ENCODE measurements at places on chromosomes 13 and 19.

GRCh38 chr19:39297931-39298634 is 1.9 kb downstream of the IFNL1 start:
- DNase-seq: peak; percentile 30

DNA sequence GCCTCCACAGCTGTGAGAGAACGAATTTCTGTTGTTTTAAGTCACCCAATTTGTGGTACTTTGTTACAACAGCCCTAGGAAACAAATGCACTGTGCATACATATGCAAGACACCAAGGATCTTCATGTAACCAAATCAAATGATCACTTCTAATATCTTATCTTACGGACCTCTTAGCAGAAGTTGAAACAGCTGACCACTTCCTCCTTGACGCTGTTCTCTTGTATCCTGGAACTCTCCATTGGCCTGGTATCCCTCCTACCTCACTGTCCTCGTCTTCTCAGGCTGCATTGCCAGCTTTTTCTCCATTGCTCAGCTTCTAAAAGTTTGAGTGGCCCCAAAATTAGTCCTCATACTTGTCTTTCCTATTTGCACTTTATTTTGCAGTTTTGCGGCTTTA is 200.4 kb downstream of the DLEU7 start:
- no peak for DNase-seq

DNA sequence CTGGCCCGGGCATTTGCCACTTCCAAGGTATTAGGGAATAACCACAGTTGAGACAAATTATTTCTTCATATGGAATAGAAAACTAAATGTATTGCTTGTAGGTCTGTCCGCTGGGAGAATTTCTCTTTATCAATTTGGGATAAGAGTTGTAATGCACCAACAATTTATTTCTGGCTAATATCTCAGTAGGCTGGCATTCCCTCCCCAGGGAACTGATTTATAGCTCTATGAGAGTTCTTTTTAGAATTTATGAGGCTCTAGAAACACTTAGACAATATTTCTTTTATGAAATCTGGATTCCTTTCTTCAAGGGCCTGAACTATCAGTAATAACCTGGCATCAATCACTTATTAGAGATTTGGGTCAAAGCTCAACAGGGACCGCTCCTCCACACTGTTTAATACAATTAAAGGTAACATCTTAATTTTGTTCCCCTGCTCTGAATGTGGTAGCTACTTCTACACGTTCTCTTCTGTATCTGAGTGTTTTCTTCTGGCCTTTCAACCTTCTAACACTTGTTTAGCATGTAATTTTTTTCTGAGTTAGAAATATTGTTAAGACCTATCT is 857.4 kb upstream of the PRR20A start:
- DNase-seq: no peak

DNA sequence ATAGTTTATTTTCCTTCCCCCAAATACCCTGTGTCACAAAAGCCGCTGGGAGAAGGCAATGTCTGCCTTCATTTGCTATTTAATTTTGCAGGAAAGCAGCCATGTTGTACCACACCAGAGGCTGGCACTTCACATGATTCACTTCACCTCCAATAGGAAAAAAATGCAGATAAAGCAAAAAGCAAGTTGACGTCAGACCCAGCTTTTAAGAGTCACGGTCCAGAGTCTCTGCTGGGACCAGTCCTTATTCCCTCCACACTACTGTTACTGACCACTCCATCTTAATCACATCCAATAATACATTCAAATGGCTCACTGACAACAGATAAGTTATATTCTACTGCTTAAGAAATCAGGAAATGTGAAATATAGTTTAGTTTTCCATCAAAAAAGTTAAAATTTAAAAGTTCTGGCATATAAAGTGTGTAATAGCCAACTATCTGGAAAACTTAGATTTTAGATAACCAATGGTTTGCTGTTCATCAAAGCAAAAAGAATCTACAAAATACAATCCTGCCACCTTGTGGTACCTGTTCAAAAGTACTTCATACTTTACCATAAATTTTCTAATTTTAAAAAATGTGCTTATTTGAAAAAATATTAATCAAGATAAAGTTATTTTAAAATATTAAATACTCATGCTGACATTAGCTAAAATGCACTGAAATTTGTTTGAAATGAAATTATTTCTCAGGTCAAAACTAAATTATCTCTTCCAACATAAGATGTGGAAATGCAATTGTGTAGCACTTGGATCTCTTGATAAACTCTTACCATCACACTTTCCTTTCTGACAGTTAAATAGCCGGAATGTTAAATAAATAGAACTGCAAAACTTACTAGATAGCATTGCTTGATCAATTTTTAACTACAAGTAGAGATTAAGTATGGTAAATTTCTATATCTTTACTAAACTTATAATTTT is 97.3 kb downstream of the SERP2 start:
- peak; percentile 29 for DNase-seq

- no peak for DNase-seq
Observed at GRCh38 chr19:47540748-47541147, 25.9 kb upstream of the NAPA start.

DNA sequence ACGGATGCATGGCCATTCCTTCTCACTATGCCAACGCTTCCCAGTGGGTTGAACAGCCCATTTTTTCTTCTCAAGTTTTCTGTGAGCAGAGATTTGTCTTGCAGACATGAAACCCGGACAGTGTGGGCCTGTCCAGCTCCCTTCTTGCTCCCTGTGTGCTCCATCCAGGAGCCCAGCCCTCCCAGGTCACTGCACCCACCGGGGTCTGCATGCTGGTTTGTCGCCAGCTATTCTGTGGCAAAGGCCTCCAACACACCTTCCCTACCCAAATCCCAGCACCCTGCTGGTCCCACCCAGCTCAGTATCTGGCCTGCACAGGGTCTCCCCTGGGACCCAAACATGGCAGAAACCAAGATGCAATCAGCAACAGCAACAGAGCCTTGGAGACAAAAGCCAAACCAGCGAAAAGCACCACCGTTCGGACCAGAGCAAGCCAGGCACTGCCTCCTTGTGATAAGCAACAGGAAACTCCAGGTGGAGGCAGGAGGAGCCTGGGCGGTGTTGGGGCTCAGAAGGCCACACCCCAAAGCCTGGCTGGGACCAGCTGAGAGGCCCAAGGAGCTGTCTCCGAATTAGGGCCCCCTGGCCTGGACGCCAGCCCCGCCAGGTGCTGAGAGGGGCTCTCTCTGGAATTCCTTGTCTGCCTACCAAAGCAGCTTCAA is 12.2 kb upstream of the SPACA7 start:
- no peak for DNase-seq

GRCh38 chr13:52187029-52187423 is 27.6 kb upstream of the NEK3 start:
- no peak for DNase-seq

GRCh38 chr19:48718711-48719231 is 754 bp downstream of the MAMSTR start:
- no peak for DNase-seq

GRCh38 chr13:113186061-113186900 is 22.2 kb downstream of the PCID2 start:
- no peak for DNase-seq

GRCh38 chr19:54041969-54042606 is 21.6 kb downstream of the VSTM1 start:
- no peak for DNase-seq

GRCh38 chr19:48290771-48291488 is 21.0 kb downstream of the ZNF114 start:
- DNase-seq: peak; percentile 58

GRCh38 chr13:49938314-49938713 is 2.2 kb upstream of the SPRYD7 start:
- no peak for DNase-seq

- no peak for DNase-seq
Observed at GRCh38 chr13:28530729-28531076, 35.8 kb upstream of the FLT1 start.

DNA sequence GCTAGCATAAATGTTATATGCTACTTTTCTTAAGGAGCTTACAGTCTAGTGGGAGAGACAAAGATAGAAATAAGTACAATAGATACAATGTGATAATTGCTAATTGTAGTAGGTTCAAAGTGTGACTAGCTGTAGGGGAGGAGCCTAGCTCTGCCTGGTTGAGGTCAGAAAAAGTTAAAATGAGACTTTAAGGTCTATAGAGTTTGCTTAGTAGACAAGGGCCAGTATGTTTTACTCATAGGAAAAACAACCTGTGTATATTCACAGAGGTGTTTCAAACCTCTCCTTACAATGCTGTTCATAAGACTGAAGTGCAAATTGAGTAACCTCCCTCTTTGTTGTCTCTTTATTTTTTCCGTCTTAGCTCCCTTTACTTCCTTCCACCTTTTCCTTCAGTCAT is 56.1 kb downstream of the PDS5B start:
- DNase-seq: no peak

DNA sequence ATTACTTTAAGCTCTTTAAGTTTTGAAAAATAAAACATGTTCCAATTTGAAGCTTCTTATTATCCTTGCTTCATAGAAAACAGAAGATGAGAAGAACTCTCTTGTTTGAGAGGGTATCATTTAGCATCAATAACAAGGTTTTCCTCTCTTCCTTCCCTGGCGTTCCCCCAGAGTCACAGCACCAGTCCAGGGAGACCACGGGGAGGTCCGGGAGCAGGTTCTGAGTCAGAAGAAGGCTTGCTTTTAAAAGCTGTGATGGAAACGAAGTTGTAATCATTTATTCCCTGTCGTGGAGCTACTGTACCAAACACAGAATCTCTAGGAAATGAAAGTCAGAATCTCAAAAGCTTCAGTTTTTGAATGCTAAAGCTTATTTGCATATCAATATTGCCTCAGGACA is 174.0 kb upstream of the LSM14A start:
- DNase-seq: no peak

GRCh38 chr19:17232258-17232657 is 6.2 kb downstream of the OCEL1 start:
- DNase-seq: no peak

DNA sequence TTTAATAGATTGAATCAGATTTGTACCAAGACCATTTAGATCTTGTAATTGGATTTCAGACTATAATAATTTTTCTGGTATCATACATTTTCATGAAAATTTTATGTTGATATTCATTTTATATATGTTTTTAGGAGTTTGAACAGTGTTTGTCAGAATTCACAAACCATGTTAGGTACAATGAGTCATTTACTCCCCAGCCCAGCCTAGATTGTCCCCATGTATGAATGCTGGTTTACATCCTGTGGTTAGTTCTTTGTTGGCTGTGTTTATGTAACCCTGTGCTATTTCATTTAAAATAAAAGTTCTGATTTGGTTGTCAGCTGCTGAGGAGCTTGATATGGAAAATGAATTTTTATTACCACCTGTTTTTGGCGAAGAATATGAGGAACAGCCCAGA is 96.7 kb downstream of the GJA3 start:
- no peak for DNase-seq

DNA sequence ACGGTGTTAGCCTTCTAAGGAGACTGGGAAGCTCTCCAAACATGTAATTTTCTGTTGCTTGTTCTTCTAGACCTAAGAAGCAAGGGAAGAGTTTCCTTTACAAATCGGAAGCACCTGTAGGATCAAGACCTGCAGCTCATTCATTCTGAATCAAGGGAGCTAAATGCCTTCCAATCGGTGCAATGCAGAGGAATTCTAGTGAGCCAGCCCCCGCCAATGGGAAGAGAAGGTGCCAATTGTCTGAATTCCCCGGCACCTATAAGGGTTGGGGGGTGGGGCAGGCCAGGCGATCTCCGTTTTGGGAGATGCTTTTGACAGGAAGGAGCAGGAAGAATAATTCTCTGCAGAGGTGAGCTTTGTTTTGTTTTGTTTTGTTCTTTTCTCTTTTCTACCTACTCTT is 7.1 kb upstream of the NLRP13 start:
- no peak for DNase-seq

DNA sequence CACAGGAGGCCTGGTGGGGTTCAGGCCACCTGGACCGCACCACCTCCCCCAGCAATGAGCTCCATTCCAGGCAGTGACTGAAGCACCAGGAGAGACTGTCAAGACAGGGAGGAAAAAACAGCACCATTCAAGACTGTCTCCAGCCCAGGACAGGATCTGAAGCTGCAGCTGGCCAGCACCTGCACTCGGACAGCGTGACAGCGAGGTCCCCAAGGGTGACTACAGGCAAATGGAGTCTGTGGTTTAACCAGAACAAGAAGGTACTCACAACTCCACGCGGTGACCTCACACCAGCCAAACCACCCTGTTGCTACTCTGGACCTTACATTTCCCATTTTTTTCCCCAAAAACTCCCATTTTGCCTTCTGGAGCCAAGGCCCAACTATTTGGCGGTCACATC is 9.8 kb downstream of the MED26 start:
- DNase-seq: no peak

DNA sequence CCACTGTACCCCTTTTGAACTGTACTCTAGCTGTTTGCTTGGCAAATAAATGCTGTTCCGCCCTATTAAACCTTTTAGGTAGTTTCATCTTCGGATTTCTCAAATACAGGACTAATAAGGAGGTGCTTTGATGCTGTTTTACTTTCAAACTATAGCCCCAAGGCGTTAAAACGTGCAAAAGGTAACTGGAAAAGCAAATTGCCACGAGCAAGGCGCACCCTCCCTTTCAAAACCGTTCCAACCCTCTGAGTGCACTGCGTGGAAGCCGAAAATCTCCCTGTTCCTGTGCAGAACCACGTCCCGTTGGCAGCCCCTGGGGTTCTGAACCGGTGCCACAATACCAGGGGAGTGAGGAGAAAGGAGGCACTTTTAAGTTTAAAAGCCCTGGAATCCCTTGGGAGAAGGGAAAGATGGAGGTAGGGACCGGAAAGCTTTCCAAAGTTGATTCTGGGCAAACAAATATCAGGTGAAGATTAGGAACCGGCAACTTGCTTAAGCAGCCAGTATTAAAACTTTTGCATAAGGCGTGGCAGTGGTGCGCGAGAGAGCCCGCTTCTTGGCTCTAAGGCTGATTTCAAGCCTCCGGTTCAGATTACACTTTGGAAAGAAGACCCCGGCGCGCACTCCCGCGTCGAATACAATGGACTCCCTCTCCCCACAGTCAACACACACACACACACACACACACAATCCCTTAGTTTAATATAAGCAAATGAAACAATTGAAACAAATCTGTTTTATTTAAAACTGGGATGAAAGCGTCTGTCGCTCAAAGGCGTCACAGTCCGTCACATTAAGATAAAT is 9.5 kb downstream of the POU4F1 start:
- no peak for DNase-seq

GRCh38 chr19:44019498-44019897 is 5.7 kb upstream of the ZNF222 start:
- no peak for DNase-seq

Measured in naive thymus-derived CD4-positive, alpha-beta T cell (primary cell).